Caco-2 (cell line): ENCODE measurements at places on chromosomes 2 and 18.
A peak's percentile ranks its signal among the peaks of the same experiment; 100 is the strongest.

DNA sequence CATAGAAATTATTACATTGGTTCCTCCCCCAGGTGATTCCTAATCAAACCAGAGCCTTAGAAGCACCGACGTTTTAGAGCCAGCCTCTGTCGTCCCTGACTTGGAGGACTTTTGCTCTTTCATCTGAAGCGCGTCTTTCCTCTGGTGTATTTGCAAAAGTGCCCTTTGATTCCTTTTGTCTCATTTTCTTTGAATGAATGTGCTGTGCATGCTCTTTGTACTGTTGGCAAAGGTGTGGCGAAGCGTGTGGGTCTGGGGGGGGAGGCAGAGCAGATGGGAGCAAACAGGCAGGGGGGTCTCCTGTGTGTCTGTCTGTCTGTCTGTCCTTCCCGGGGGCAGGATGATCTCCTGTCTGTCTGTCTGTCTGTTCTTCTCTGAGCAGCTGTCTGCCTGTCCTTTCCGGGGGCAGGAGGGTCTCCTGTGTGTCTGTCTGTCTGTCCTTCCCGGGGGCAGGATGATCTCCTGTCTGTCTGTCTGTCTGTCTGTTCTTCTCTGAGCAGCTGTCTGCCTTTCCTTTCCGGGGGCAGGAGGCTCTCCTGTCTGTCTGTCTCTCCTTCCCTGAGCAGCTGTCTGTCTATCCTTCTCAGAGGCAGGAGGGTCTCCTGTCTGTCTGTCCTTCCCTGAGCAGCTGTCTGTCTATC lies 205.5 kb upstream of the MYT1L start:
- DNase-seq = no peak

DNA sequence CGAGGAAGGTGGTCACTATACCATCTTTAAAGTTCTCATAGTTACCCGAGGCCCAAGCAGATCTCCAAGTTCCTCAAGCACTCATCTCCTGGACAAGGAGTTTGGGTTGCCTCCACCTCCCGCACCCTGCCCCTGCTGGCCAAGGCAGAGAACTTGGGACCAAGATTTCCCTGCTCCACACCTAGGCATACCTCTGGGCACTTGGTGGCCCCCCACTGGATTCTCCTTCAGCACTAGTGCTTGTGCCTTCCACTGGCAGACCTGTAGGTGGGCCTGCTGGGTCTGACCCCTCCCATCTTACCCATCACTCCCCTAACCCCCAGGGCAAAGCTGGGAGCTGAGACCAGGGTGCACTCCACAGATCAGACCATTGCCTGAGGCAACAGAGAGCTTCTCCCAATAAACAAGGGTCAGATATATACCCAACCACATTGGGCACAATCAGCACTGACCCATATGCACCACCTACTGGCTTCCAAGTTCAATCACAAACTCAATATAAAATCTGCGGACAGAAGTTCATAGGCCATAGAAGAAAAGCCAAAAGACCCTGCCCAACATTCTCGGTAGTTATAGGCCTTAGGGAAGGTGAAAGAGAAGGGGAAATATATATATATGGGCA lies 244.2 kb downstream of the EXOC6B start:
- peak; percentile 24 for DNase-seq

DNA sequence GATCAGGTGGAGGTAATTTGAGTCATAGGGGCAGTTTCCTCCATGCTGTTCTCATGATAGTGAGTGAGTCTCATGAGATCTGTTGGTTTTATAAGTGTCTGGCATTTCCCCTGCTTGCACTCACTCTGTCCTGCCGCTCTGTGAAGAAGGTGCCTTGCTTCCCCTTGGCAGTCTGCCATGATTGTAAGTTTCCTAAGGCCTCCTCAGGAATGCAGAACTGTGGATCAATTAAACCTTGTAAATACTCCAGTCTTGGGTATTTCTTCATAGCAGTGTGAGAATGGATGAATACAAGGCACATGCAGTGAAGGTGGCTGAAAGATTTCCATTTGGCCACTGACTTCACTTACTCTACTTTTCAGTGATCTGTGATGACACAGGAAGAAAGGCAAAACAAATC lies 133.7 kb downstream of the SH3BP4 start:
- no peak for DNase-seq

DNA sequence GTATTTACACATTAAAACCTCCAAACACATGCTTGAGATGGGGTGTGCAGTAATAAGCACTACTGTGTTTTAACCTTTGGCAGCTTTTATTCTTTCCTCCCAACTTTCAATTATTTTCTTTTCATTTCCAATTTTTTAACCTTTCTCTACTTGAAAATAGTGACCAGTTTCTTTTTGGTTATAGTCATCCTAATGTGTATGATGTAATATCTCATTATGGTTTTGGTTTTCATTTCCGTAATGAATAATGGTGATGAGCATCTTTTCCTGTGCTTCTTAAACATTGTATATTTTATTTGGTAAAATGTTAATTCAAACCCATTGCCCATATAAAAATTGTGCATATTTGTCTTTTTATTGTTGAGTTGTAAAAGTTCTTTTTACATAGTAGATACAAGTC lies 103.5 kb downstream of the BMPR2 start:
- DNase-seq = no peak

DNA sequence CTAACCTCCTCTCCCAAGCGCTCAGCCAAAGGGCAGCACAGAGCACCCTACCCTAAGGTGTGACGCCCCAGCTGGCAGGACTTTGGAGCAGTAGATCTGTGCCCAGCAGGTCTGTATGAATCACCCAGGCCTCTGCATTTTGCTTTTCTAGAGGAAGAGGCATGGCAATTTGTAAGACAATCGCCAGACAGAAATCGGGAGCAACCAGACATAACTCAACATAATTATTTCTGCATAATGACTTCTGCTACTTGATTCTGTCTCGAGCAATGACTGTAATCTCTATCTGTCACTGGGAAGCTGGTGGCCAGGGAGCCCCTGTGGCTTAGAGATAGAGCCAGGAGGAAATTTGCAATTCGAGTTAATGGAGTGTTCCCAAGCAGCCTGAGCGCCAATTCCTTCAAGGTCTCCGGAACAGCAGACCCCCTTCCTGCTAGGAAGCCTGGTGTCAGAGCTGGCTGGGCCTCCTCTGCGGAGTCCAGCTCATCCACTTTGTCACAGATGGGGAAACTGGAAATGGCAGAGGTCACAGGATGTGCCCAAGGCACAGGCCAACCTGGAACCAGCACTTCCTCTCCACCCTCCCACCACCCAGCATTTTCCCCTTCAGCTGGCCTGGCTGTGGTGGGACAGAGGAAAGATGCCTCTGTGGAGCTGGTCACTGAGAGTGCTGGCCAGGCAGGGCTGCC lies 55.0 kb downstream of the ODC1 start:
- no peak for DNase-seq

DNA sequence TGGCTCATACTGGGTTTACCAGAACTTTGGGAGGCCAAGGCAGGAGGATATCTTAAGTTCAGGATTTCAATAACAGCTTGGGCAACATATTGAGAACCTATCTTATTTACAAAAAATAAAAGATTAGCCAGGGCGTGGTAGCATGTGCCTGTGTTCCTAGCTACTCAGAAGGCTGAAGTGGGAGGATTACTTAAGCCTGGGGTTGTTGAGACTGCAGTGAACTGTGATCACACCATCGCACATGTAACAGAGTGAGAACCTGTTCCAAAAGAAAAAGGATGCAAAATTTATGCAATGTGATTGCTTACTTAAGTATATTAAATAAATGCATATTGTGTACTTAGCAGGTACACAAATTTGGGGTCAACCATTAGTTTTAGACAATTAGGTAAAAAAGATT lies 768.9 kb upstream of the CDH7 start:
- no peak for DNase-seq

- no peak for DNase-seq
Observed at GRCh38 chr2:33560017-33560416, 39.1 kb downstream of the FAM98A start.

DNA sequence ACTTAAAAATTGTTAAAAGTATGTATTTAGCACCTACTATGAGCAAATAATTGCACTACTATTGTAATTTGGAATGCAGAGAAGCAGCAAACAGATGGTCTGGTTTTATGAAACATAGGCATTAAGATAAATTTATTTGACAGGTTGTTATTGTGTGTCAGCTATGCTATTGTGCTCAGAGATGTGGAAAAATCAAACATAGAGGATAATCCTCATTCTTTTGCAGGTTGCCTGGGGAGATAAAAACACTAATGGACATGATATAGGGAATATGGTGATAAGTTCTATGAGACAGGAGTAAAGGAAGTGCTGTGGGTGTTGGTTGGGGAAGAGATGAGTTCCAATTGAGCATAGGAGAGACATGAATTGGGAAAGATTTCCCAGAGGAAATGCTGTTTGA lies 71.3 kb downstream of the PPP1R1C start:
- DNase-seq = no peak

GRCh38 chr2:2114707-2115245 lies 216.3 kb downstream of the MYT1L start:
- DNase-seq = no peak

GRCh38 chr2:84855731-84856130 lies 25.2 kb downstream of the TRABD2A start:
- no peak for DNase-seq

GRCh38 chr2:1512321-1513289 lies 99.3 kb downstream of the TPO start:
- DNase-seq = peak; percentile 25

DNA sequence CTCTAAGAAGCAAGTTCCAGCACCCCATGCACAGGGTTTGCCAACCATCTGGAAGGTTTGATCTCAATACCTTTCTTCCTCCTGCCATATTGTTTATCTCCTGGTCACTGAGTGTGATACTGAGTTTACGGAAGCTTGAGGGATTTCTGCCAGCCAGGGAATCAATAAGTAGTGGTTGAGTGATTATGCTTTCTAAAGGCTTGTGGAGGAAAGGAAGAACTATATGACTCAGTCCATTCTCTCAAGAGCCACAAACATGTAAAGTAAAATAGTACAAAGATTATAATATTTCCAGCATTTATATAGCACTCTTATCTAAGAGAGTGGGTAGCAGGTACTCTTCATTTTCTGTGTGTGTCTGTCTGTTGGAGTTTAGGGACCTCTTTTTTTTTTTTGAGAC lies 49.2 kb downstream of the SLC4A3 start:
- no peak for DNase-seq

DNA sequence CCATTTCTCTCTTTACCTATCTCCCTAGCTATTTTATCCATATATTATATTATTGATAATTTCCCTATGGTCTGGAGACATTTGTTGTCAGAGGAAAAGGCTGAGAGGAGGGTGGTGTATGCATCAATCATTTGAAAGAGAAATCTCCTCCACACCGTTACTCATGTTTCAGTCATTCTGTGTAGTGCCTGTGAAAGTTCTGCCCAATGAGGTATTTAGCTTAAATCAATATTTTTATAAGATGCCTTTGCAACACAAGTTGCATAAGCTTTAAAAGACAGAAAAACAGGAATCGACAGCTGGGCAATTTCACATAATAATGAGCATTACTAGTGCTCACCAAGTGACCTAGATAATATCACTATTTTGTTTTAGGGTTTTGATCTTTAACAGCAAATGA lies 363.7 kb upstream of the FSIP2 start:
- DNase-seq = no peak

DNA sequence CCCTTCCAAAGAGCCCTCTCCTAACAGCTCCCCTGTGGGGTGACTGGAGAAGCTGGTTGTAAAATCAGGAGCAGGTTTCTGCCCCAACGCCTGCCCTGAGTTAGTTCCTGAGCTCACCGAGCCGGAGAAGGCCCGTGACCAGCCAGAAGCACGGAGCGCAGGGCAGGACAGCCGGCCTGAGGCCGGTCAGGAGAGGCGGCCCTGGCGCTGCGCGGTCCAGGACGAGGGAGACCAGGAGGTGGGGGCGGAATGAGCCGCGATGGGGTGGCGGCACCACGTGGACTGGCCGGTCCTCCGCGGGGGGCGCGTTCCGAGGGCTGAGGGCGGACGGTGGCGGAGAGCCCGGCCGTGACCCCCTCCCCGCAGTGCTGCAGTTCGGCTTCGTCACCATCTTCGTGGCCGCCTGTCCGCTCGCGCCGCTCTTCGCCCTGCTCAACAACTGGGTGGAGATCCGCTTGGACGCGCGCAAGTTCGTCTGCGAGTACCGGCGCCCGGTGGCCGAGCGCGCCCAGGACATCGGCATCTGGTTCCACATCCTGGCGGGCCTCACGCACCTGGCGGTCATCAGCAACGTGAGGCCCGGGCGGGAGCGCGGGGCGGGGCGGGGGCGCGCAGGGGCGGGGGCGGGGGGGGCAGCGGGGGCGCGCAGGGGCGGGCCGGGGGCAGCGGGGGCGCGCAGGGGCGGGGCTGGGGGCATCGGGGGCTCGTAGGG lies 29.0 kb downstream of the ANO7 start:
- DNase-seq = peak; percentile 74

DNA sequence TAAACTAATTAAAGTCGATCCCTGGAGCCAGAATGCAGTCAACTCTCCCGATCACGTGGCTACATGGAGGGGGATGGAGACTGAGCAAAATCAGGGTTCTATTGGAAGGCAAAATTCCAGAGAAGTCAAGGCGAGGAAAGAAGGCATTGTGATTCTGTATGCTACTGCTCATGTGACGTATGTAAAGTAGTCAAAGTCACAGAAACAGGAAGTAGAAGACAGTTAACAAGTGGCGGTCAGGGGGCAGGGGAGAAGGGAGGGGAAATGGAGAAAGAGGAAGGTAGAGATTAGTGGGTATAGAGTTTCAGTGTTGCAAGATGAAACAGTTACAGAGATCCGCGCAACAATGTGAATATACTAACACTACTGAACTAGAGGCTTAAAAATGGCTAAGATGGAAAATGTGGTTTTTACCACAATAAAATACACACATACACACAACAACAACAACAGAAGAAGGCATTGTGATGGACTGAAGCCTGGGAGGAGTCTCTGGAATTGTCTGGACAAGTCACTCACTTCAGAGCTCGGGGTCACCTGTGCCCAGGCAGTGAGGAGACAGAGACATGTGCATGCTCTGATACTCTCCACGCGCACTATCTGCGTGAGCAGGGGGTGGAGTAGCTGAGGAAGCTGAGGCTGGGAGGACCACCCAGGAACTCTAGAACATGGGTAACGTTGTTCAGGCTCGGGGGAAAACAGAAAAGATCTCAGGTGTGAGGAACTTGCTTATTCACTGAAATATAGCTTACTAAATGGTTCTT lies 89.9 kb upstream of the CDCA7 start:
- no peak for DNase-seq

DNA sequence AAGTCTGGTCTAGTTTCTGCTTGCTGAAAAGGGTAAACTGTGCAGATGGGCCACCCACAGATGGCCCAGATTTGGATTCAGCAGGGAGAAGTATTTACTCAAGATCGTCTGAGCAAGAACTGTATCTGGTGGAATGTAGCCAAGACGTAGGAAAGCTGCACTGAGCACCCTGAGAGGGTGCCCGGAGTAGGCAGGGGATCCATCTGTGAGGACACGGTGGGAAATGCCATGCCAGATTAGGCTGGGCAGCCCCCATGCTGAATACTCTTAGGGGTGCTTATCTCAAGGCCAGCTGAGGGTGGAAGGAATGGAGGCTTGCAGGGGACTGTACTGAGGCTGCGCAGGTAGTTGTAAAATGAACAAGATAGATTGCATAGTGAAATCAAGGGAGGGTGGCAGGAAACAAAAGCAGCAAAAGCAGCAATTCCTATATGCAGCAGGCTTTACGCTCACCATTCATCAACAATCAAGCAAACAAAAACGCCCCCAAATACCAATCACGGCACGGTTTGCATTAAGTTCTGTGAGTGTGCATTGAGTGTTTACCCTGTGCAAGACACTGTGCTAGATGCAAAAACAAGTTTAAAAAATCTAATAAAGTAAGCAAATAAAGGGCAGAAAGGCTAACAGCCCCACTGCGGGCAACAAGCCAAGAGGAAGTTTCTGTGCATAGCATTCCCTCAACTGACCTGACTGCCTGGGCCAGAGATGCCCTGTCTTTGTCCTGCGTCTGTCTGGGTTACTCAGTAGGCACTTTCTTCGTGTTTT lies 32.2 kb upstream of the LPIN2 start:
- DNase-seq = no peak
